ENCODE measurements at places on chromosomes 1 and 21.

DNA sequence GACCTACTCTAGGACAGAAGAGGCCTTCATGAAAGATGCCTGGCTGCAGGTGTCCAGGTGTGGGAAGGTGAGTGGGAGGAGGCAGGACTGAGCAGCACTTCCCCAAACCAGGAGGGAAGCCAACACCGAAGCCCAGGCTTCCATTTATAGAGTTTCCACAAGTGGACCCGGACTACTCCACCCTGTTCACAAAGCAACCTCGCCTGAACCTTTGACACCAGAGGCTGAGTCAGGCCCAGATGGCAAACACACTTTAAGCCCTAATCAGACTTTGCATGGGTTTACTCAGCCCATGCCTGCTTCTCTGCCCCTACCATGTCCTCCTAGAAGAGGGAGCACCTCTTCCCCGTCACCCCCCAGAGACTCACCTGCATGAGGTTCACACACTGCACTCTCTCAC, 14.0 kb downstream of the PRR9 start:
- DNase-seq = no peak

DNA sequence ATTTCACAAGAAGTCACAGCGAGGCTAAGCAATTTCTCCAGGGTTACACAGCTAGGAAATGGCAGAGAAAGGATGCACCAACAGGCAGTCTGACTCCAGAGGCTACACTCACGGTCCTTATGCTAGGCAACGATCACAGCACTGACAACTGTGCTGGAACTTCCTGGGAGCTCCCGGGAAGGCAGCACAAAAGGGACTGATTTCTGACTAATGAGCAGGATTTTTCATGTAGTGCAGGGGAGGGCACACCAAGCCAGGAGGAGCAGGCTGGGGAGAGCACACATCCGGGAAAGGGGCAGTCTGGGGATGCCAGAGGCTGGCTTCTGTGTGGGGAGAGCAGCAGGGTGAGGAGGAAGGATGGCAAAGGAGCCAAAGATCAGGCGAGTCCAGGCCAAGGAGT, 486.7 kb downstream of the OMA1 start:
- DNase-seq = no peak

DNA sequence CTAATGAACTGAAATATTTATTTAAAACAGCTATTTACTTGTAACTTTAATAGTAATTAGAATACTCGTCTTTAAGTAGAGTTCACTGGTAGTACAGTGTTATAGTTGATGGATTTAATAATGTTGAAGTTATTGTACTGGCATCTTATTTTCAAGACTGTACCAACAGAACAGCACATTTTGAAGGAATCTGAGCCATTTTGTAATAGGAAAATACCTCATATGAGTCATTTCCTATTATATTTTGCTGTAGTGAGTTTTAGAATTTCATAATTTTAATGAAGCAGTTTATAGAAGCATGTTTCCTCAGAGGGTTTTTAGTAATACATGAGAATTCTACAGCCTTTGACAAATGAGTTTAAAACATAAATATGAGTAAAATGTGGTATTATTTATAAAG, 258.3 kb downstream of the OLFM3 start:
- no peak for DNase-seq

GRCh38 chr1:197911111-197911856, 5.9 kb upstream of the LHX9 start:
- no peak for DNase-seq

GRCh38 chr21:14876524-14876840, 188.3 kb downstream of the NRIP1 start:
- DNase-seq = no peak

- DNase-seq = no peak
These were observed 18.6 kb upstream of the TMPRSS2 start for GRCh38 chr21:41526478-41527087.

GRCh38 chr1:12402842-12403241, 173.0 kb downstream of the VPS13D start:
- no peak for DNase-seq

GRCh38 chr1:92599184-92599583, 112.5 kb upstream of the GFI1 start:
- DNase-seq = no peak

DNA sequence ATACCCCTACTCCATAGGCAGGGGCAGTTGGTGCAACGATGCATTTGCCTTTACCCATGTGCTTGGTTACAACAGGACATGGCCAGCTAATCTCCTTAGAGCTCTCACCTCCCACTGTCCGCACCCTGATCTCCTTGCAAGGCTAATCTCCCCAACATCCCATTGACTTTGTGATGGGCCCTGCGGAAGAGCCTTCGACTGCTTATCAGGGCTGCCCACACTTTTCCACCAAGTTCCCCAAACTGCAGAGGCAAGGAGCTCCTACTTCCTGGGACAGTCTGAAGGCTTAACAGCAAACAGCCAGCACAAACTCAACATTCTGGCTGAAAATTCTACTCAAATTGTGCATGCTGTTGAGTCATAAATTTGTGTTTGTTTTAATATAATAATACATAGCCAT, 36.0 kb downstream of the C1orf94 start:
- no peak for DNase-seq

- DNase-seq = no peak
These were observed 9.1 kb downstream of the CDKN2C start for GRCh38 chr1:50978852-50979781.

DNA sequence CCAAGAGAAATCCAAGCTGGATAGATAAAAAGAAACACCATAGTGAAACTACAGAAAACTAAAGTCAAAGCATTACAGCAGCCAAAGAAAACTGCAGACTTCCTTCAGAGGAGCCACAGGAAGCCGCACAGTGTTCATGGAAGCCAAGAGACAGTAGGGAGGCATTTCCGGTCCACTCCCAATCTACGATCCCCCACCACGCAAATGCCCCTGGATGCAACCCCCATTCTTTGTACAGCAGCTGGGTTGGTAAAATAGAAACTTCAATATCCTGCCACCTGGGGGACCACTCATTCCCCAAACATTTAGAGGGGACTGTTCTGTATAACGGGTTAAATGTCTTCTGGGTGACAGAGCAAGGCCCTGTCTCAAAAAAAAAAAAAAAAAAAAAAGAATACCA, 43.9 kb upstream of the TSPEAR start:
- DNase-seq = no peak

DNA sequence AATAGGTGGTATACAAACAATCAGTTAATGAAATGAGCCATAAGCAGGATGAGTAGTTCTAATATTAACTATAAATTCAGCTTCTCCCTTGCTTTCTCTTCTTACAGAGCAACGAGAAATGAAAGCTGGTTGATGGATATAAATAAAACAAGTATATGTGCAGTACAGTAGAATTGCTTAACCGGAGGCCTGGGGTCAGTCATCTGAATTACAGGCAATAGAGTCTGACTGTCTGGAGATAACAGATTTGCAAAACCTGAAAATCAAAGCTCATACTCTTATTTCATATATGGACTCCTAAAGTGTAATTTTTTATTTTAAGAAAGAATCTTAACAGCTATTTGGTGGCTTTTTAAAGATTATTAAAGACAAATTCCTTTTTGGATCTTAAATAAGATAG, 43.1 kb upstream of the SGIP1 start:
- DNase-seq = no peak

DNA sequence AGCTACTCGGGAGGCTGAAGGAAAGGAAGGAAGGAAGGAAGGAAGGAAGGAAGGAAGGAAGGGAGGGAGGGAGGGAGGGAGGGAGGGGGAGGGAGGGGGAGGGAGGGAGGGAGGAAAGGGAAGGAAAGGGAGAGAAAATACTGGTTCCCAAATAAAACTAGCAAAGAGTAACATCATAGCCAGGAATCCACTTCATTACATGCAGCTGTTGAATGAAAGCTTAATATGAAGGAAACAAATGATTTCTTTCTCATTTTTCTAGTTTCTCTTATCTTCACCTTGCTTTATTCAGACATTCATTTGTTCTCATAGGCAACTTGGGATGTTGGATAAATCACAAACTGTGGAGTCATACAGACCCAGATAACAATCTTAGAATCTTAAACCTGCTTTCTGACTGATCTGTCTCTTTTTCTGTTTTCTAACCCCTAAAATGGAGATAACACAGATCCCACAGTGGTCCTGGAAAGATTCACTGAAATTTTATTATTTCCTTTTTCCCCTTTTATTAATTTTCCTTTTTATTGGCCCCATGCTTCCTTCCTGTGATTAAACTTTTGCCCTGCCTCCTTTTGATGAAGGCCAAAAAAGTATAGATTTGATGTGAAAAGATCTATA, 52.5 kb upstream of the USH2A start:
- DNase-seq = no peak

- no peak for DNase-seq
These were observed at the start of gene MXRA8 for GRCh38 chr1:1358433-1359271. Gene MXRA8 (minus strand): TSS chr1:1358555. CDS start chr1:1358504, 51 bp downstream.

DNA sequence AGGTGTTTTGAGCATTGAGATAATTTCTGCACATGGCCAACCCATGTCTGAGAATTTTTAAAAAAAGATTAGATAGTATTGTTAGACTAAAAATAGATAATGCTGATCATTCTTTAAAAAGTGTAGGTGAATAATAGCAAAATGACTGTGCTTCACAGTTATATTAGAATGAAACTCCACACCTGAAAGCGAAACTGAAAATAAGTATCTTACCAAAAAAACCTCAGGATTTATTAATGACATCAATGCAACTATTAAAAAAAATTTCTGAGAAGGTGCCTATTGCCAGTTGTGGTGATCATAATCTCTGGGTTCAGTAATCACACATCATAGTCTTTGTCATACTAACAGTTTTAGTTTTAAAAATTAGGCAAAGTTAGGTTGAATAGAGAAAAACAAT, 36.5 kb downstream of the PLA2G4A start:
- no peak for DNase-seq

- no peak for DNase-seq
These were observed 18.7 kb downstream of the UQCRHL start for GRCh38 chr1:15788624-15789301.

- no peak for DNase-seq
These were observed 18.4 kb downstream of the TTC34 start for GRCh38 chr1:2783069-2783434.

GRCh38 chr1:3190256-3191041, 121.4 kb downstream of the PRDM16 start:
- no peak for DNase-seq

GRCh38 chr1:116855191-116855619, 54.5 kb upstream of the PTGFRN start:
- DNase-seq = no peak

- DNase-seq = no peak
These were observed 36.1 kb downstream of the COL6A1 start for GRCh38 chr21:46017695-46018094.

- no peak for DNase-seq
These were observed 2.6 kb downstream of the TNFRSF9 start for GRCh38 chr1:7938070-7938469.

GRCh38 chr1:3003039-3003940, 18.0 kb upstream of the ACTRT2 start:
- DNase-seq = no peak

DNA sequence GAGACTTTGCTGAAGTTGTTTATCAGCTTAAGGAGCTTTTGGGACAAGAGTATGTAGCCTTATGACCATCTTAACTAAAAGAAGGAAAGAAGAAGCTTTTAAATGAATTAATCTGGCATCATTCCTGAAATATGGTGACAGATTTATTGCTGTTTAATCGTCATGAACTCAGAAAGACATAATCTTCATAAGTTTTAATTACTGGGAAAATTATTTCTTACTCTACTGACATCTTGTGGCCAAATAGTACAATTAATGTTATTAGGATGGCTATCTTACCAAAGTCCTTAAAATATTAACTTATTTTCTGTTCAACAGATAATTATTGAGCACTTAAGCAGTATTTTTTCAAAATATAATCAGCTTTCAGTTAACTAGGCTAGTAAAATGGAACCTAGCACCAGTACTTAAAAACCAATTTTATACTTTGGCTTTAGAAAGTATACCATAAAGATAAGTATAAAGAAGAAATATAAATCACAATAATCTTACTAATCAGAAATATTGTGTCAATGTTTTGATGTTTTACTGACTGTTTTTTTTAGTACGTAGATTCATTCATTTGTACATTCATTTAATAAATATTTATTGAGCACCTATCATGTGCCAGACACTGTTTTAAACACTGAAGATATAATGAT, 34.7 kb upstream of the GPR25 start:
- no peak for DNase-seq

Measured in cortex of kidney (tissue), 1 donor.